Panc1 (cell line): ENCODE measurements at places on chromosomes 13 and 19.
A peak's percentile ranks its signal among the peaks of the same experiment; 100 is the strongest.

- H3K36me3 ChIP-seq = no peaks in the 10 kb centered on the region
- no peak for DNase-seq
- H3K4me1 ChIP-seq = no peaks in the 10 kb centered on the region; the same call in 1 of the 2 replicates
- H3K27me3 ChIP-seq = no peaks in the 10 kb centered on the region
- no peak overlapping the region for H3K27ac ChIP-seq
Observed at GRCh38 chr13:48578516-48579164, 45.8 kb upstream of the RCBTB2 start.

DNA sequence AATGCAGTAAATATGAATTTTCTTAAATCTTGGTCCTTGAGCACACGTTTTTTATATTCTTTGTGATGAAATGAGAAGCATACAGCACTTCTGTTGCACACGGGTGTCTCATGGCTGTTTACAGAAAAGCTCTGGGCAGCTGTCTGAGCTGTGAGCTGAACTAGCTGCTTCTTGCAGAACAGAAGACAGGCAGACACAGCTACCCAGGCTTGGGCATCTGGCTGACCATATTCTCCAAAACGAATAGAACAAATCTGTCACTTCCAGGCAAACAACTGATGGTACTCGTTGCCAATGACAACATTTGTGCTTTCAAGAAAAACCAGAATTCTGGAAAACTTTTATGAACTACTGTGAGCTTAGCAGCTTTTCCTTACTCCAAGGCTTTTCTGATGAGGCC lies 16.2 kb downstream of the PCID2 start:
- no peak for DNase-seq
- H3K36me3 ChIP-seq = no peaks in the 10 kb centered on the region; the same call in 1 of the 2 replicates
- no peaks in the 10 kb centered on the region for H3K27me3 ChIP-seq
- peaks cover 8% of the 10 kb centered on the region for H3K4me1 ChIP-seq
- no peak overlapping the region for H3K4me3 ChIP-seq

GRCh38 chr19:9885077-9885552 lies 50.0 kb downstream of the PIN1 start:
- H3K36me3 ChIP-seq = no peaks in the 10 kb centered on the region
- no peak overlapping the region for H3K27ac ChIP-seq
- H3K4me3 ChIP-seq = no peak overlapping the region
- DNase-seq = no peak
- H3K27me3 ChIP-seq = no peaks in the 10 kb centered on the region
- H3K4me1 ChIP-seq = 0 out of 2 replicates have a peak, but pooled peaks cover 3% of the 10 kb centered on the region

DNA sequence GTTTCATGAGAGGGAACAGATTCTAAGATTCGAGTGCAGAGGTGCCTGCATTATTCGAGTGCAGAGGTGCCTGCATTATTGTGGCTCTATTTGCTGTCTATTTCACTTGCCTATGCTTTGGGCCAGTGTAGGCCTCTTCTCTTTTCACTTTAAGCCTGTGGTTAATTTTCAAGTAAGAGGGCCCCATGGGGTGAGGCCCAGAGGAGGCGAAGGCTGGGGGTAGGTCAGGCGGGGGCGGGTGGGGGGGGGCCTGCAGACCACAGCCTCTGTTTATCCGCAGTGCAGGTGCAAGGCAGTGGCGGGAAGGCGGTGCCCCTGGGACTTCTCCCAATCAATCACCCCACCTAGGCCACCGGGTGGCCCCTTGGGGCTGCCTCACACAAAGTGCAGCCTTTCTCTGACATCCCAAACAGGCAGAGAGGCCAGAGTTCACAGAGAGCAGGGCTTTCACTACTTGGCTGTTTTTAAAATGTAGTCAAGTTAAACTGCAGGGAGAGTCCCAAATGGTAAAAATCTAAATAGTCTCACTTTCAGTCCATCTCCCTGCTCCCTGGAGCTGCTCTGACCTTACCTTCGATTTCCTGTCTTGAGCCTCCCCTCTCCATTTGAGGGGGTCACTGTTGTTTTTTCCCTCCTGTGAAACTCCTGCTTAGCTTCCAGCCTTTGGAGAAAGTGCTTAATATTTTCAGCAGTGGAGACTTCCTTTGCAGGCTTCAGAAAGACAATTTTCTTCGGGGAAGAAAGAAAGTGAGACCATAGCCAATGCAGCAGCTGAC lies 249.0 kb downstream of the DLEU7 start:
- H3K4me3 ChIP-seq = no peak overlapping the region
- peak overlapping the region; percentile 44; the same call in 1 of the 2 replicates for H3K27ac ChIP-seq
- peaks cover 4% of the 10 kb centered on the region for H3K4me1 ChIP-seq
- no peaks in the 10 kb centered on the region for H3K36me3 ChIP-seq
- no peak for DNase-seq

GRCh38 chr19:19445911-19446361 lies 40.5 kb downstream of the GATAD2A start:
- no peaks in the 10 kb centered on the region for H3K27me3 ChIP-seq
- no peak for DNase-seq
- no peak overlapping the region for H3K4me3 ChIP-seq
